ENCODE measurements at places on chromosomes 1 and 21.

GRCh38 chr1:184456189-184456588 is 69.4 kb downstream of the C1orf21 start:
- no peak for DNase-seq

DNA sequence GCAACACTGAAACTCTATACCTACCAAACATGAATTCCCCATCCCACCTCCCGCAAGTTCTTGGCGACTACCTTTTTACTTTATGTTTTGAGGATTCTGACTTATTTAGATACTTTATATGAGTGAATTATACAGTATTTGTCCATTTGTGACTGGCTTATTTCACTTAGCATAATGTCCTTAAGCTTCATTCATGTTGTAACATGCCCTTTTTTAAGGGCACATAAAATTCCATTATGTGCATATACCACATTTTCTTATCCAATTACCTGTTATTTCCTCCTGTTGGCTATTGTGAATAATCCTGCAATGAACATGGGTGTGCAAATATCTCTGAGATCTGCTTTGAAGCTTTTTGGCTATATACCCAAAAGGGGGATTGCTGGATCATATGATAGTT is 22.0 kb upstream of the CHIT1 start:
- DNase-seq: no peak

DNA sequence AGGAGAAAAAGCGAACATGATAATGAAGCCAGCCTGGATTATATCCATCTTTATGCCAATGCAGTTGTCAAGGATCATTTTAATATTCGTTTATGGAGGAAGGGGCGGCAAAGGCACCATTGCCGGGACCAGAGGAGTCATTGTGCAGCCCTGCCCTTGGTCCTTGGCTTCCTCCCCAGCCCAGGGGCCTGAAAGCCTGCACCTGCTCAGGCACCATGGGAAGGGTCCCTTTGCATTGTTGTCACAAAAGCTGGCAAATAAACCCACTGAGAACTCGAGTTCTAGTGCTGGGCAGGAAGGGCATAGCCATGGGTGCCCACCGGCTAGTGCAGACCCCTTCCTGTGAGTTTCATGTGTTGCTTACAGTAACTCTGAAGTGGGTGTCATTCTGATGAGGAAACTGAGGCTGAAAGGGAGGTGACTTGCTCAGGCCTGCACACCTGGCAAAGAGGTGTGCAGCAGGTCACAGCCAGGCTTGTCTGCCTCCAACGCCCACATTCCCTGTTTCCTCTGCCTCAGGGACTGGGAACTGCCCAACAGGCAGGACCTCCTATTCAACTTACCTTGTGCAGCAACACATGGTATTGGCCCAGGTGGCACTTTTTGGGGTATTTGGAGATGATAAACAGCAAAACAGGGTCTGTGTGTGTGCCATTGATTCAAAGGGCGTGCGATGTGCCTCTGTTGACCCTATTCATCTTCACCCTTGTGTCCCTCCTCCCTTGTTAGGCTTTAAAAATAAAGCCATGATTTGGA is 84.6 kb downstream of the MAN1C1 start:
- DNase-seq: no peak

DNA sequence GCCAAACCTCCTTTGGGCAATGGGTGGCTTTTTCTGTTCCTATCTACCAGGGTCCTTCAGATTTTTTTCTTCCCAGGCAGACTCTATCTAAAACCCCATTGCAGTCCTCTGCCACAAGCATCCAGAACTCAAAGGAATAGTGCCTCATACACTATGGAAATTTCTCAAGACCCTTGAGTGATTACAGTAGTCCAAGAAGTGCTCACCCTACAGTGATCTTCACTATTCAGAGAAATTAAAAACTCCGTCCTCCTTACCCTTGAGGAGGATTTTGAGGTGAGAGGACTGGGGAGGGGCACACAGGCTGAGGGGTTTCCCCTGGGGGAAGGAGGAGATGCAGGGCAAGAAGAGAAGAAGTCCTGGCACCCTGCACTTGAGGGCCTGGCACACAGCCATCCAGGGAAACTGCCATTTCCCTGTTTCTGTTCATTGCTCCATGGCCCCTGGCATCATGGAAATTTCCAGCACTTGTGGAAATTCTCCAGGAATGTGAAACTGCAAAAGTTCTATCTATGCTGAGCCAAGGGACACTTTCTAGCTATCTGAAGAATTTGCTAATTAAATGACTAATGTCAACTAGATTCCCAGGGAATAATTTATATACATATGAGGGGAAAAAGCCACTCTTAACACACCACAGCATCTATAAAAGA is 102.5 kb upstream of the ATP1B1 start:
- DNase-seq: no peak

DNA sequence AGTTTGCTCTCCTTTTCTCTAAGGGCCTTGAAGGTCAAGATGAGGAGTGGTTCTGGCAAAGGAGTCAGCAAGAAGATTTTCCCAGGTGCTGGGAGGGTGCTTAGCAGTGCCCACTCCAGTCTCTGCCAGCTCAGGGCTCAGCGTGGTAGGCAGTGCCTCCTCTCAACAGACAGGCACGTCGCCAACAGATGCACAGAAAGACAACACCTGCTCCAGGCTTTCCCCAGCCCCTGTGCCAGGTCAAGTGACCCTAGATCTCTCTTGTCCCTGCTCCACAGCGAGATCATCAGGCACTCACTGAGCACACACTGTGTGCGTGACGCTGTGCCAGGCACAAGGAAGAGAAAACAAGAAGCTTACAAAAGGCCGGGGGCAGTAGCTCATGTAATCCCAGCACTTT is 86.0 kb downstream of the CASZ1 start:
- DNase-seq: no peak

GRCh38 chr1:192830595-192831246 is 21.9 kb downstream of the RGS2 start:
- DNase-seq: no peak

- no peak for DNase-seq
Observed at GRCh38 chr1:103514920-103515503, 10.5 kb upstream of the RNPC3 start.

DNA sequence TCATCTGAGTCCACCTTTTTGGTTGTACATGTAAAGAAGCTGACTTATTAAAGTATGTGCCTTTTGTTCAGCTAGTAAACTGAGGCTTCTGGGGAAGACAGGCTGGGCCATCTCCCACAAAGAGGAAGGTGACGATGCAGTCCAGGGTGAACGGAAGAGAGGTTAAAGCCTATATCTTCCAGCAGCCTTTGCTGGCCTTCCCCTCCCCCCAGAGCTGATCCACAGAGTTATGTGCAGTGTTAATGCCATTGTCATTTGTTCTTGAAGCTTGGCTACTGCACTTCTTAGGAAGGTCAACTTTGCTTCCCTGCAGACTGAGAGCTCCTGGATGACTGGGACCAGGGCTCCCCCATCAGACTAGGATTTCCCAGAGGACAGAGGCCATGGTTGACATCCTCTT is 2.2 kb downstream of the SLC30A2 start:
- DNase-seq: no peak

GRCh38 chr1:227245613-227246320 is 72.5 kb downstream of the CDC42BPA start:
- DNase-seq: no peak

GRCh38 chr1:92372164-92372563 is 73.3 kb downstream of the RPAP2 start:
- DNase-seq: no peak

DNA sequence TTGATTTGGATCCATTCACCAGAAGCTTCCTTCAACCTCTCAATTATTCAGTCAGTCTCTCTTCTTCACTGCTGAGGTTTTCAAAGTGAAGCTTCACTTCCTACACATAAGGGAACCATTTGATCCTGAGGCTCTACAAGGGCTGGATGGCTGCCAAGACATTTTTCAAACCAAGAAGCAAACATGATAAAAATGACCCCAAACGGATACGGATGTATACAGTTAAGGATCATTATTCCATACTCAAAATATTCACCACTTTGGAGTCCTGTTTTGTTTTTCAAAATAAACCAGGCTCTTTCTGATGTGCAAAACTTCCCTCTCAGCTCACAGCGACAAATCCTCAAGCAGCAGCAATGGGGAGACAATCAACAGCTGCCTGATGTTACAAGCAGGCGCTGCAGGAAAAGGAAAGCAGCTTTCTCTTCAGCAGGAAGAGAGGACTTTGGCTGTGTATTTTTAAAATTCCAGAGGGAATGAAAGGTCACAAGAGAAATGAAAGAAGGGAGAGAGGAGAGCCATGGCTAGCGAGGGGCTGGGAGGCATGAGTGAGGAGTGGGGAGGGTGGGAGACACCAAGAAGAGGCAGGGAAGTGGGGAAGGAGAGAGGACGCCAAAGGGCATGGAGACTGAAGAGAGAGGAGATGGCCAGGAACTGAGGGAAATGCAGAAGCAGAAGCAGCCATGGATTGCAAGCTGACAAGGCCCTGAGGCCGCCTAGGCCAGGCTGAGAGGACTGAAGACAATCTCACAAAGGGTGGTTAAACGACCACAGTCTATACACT is 145.4 kb downstream of the SLC45A1 start:
- no peak for DNase-seq

GRCh38 chr1:39992234-39992633 is 37.3 kb downstream of the MFSD2A start:
- DNase-seq: no peak

GRCh38 chr21:18744840-18745239 is 341.3 kb upstream of the TMPRSS15 start:
- no peak for DNase-seq

GRCh38 chr1:205791568-205792180 is 16.4 kb upstream of the RAB29 start:
- peak; percentile 71 for DNase-seq

GRCh38 chr1:95233737-95234500 is at the start of gene RWDD3:
RWDD3 (plus strand) TSS chr1:95234210; CDS start chr1:95234231, 21 bp downstream.
- peak; percentile 60 for DNase-seq

DNA sequence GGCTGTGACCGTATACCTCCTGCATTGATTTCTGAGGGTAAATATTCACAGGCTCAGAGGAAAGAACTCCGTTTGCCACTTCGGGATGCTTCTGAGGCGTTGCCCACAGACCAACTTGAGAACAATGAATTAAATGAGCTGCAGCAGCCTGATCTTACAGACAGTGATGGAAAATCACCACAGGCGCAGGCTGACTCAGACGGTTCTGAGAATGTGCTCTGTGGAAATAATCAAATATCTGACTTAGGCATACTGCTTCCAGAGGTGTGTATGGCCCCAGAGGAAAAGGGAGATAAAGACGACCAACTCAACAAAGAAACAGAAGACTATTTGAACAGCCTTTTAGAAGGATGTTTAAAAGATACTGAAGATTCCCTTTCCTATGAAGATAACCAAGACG is 76.7 kb upstream of the SCCPDH start:
- DNase-seq: no peak

- DNase-seq: no peak
Observed at GRCh38 chr1:170277985-170278384, 132.2 kb downstream of the NTMT2 start.

GRCh38 chr1:78043436-78043835 is 2.3 kb upstream of the GIPC2 start:
- DNase-seq: no peak

- DNase-seq: no peak
Observed at GRCh38 chr1:42136466-42136865, 16.7 kb upstream of the GUCA2B start.

- no peak for DNase-seq
Observed at GRCh38 chr21:26918323-26919079, 48.4 kb downstream of the ADAMTS5 start.

DNA sequence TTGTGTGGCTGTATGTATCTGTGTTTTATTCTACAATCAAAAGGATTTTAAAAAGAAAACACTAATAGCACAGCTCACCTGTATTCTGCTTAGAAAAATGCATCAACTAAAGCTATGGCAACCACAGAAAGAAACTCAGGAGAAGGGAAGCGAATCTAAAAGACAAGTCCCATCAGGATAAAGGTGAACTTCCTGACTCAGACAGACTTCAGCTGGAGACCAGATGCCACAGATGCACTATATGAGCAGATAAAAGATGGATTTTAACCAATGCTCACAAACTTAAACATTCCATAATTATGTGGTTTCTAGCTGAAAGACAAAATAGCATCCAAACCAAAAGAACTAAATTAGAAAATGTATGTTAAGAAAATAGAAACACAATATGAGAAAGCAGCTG is 231.0 kb downstream of the RERE start:
- no peak for DNase-seq

DNA sequence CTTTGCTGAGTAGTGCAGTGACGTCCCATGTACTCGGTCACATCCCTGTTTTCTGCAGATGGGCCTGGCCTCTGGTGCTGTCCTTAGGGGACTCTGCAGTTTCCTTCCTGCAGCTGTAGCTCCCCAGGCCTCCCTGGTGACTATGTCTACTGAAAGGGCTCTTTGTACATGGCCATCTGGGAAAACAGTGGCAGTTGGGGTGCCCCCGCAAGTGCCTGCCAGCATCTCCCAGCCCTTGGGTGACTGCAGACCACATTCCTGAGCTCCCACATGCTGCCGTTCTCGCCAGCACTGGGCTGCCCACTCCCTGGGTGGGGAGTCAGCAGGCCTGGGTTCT is 37.5 kb upstream of the KCNA10 start:
- no peak for DNase-seq

GRCh38 chr1:6450943-6451373 is 15.0 kb downstream of the TNFRSF25 start:
- peak; percentile 89 for DNase-seq

DNA sequence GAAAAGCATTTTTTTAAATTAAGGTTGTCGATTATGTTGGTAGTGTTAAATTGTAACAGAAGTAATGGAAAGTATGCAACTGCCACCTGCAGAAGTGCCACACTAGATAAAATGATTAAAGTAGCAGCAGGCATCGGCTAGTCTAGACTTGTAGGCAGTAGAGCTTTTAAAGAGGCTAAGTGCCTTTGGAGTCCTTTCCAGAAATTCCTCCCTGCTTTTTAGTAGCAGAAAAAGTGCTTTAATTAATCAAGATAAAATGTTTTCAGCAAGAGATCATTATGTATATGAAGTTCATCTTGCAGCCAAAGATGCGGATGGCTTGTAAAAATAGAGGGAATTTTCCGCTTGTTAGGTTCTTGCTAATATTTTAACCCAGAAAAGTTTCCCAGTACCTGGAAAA is 87.1 kb upstream of the LRRC8D start:
- no peak for DNase-seq

DNA sequence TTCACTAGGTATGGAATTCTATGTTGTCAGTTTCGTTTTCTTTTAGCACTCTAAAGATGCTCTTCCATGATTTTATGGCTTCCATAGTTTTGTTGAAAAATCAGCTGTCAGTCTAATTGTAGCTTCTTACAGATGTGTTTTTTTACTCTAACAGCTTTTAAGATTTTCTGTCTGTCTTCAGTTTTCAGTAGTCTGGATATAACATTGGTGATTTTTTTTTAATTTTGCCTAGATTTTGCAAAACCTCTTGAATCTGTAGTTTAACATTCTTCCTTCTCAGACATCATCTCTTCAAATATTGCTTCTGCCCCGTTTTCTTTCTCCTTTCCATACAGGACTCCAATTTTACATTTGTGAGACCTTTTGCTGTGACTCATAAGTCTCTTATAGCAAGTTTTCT is 17.9 kb upstream of the DYRK1A start:
- DNase-seq: no peak

GRCh38 chr1:201713086-201713810 is 115.7 kb upstream of the IPO9 start:
- DNase-seq: no peak
